ENCODE measurements at places on chromosomes 4 and X.

GRCh38 chr4:107685740-107686139 is 34.3 kb downstream of the PAPSS1 start:
- no peak for DNase-seq

GRCh38 chr4:10783351-10783750 is 98.8 kb upstream of the CLNK start:
- DNase-seq: no peak

GRCh38 chr4:153371701-153372234 is 27.3 kb downstream of the MND1 start:
- no peak for DNase-seq

DNA sequence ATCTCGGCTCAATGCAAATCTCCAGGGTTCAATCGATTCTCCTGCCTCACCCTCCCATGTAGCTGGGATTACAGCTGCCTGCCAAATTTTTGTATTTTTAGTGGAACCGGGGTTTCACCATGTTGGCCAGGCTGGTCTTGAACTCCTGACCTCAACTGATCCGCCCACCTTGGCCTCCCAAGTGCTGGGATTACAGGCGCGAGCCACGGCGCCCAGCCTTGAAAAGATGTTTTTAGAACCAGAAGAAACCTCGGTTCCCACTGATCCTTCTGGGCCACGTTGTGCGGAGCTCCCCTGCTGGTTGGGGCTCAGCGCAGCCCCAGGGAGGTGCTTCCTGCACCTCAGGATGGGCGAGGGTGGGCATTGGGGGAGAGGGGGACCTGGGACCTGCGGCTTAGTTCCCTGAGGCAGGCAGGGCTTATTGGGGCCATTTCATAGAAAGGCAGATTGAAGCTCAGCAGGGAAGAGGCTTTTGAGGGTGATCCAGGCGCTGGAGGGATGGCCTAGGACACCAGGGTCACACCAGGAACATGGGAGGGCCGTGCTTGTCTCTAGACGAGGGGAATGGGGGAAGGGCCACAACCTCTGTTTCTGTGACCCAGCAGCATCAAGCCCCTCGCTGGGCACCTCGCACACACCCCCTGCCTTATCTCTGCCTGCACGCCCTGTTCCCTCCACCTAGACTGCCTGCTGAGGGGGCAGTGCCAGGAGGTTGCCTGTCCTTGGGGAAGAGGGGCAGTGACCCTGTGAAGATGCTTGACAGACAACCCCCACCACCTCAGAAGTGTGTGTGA is 6.3 kb upstream of the ADD1 start:
- DNase-seq: no peak

DNA sequence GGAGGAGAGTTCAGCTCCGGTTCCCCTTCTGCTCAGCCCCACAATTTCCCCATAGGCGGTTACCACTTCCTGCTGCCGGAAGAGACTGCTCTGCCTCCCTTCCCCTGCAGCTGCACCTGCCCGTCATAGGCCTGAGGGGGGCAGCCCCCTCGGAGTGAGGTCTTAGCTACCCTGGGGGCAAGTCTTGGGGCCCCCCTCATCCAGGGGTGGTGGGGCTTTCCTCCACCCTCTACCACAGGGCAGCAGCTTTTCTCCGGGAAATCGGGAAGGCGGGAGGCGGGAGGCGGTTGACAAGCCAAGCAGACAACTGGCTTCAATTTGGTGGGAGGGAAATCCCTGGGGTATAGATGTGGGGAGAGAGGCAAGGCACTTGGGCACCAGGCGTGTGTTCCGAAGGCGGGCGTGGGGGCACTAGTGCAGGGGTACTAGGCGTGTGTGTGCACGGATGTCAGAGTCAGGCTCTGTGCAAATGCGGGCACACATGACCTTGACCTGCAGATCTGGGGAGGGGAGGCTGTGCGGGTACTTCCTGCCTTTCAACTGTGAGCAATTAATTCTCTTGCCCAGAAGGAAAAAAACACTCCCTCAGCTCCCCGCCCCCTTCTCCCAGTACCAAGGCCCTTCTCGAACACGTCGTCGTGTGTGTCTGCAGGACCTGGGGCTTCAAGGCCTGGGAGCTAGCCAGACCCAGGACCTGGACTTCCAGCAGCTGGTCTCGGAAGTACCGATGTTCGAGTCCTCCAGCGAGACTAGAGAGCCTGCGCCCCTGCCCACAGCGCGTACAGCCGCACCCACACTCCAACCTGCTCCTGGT is 1.0 kb upstream of the ARHGAP4 start:
- DNase-seq: peak; percentile 92

GRCh38 chrX:102835504-102836146 is 101.4 kb upstream of the RAB40AL start:
- peak; percentile 37 for DNase-seq

DNA sequence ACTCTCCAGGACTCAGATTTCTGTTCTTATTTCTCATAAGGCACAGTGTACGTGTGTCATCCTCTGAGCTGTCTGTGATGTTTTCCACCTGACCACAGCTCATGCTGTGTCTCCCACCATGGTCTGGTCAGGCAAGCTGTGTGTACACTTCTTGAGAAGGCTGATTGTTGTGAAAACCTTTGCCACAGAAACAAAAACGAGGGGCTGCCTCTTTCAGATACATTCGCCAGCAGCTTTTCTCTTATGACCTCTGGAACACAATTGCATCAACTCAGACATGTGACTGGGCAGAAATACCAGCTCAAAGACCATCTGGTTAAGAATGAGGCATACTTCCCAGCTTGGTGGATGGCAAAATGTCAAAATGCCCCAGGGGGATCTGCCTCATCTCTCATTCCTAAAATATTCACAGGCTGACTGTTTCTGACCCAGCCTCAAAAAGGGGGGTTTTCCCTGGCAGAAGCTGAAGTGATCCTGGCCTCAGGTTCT is 46.1 kb downstream of the PGRMC2 start:
- DNase-seq: no peak

- no peak for DNase-seq
Observed at GRCh38 chrX:130179170-130179569, 7.4 kb downstream of the RAB33A start.

DNA sequence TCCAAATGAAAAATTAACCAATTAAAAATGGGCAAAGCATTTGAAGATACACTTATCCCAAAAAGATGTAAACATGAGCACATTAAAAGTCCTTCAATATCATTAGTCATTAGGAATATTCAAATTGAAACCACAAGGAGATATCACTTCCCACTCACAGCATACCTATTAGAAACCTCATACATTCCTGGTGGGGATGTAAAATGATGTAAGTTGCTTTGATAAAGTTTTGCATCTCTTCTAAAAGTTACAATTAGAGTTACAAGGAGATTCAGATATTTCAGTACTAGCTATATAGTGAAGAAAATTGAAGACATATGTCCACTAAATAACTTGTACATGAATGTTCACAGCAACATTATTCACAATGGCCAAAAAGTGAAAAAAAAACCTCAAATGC is 1109.3 kb upstream of the LCORL start:
- DNase-seq: no peak

DNA sequence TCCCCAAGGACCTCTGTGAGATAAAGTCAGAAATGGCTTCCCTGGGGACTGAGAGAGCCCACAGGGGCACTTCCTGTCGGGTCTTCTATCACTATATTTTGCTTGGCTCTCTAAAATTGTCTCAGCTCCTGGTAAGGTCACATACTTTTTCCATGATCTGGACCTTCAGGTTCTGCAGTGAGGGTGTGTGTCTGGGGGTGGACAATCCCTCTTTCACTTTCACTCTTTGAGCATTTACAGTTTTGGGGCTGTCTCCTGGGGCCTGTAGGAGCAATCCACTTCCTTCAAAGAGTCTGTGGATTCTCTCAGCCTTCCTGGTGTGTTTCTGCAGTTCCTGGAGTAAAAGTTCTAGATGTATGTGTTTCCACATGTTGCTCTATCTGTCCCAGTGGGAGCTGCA is 335.7 kb downstream of the FSTL5 start:
- DNase-seq: no peak

GRCh38 chr4:174713821-174714220 is 115.2 kb downstream of the GLRA3 start:
- no peak for DNase-seq

GRCh38 chrX:54615109-54615508 is 85.1 kb downstream of the GNL3L start:
- no peak for DNase-seq

DNA sequence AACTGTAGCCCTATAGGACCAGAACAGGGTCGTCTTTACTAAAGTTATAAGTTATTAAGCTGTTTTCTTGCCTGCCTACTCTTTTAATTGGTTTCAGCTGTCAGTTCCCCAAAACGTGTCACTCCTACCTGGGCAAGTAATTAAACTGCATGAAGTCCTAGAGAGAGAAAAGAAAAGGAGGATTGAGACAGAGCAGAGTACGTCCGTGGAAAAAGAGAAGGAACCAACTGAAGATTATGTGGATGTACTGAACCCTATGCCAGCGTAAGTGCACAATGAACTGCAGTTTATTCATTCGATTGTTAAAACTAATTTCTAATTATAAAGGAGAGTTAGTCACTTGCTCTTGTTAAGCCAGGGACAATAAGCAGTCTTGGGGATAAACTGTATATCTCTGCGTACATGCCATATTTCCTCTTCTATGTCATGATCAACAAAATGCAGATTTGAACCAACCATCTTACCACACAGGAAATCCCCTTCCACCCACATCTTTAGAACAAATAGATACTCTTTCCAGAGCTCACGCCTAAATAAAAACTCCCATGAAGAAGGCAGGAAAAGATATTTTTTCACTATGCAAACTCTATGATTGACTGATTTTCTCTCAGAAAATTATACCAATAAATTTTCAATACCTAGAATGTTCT is 22.8 kb downstream of the STAP1 start:
- no peak for DNase-seq

DNA sequence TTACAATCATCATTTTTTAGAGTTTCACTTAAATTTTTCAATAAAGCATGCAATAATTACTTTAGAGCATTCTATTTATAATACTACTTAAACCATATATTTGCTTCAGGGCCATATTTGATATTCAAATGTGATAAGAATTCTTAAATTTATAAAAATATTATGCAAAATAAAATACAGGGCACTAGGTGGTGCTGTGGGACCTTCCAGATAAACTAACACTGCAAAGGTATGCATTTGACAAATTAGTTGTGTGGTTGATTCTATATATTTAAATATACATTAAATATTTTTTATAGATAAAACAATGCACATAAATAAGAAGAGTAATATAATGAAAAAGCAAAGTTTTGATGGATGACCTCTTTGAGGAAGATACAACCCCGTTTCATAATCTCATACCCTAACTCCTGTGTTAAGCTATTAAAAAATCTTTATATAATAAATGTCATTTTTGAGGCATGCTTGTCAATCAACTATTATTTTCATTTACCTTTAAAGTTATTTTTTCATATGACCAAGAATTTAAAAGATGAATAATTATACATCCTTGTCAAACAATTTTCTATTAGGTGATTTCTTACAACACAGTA is 128.4 kb downstream of the REELD1 start:
- peak; percentile 68 for DNase-seq

- no peak for DNase-seq
Observed at GRCh38 chr4:72567821-72568675, 973 bp downstream of the ADAMTS3 start.

DNA sequence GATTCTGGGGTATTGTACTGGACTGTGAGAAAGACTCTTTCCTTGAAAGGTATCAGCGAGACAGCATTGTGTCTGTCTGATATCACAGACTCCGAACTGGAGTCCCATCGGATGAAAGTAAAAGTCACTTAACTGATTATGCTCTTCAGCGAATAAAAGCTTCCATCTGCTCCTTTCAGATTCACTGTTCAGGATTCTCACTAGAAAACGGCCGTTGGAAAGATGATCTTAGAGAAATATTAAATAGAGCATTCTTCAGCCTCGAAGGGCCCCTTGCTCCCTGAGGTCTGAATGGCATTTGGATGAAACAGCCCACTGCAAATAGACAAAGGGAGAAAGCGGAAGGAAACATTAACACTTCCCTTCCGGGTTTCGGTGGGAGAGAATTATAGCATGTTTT is 416.2 kb upstream of the PRKX start:
- no peak for DNase-seq

DNA sequence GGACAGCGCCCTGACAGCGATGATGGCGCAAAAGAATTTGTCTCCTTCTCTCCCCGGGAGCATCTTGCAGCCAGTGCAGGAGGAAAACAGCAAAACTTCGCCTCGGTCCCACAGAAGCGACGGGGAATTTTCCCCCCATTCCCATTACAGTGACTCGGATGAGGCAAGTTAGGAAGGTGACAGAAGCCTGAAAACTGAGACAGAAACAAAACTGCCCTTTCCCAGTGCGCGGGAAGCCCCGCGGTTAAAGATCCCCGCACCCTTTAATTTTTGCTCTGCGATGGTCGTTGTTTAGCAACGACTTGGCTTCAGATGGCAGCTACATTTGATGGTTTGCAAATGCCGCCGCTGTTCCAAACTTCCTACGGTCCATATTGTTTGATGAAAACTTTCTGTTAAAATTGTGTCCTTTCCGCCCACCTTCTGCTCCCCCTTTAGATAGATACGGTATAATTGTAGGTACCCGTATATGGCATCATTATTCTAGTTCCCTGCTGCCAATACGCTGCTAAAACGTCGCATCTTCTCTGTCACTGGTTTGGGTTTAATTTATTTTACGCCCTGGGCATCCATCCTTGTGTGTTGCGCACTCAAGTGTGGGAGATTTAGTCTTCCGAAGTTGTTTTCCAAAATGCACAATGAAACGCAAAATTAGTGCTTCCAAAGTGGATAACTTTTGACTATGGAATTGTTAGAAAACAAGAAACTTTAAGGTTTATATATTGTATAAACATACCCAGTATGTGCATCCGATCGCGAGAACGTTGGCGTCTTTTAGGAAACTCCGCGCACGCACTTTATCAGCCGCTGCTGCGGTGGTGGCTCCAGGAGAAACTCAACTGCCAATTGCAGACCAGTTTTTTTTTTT is 1.5 kb downstream of the ATOH1 start:
- no peak for DNase-seq

DNA sequence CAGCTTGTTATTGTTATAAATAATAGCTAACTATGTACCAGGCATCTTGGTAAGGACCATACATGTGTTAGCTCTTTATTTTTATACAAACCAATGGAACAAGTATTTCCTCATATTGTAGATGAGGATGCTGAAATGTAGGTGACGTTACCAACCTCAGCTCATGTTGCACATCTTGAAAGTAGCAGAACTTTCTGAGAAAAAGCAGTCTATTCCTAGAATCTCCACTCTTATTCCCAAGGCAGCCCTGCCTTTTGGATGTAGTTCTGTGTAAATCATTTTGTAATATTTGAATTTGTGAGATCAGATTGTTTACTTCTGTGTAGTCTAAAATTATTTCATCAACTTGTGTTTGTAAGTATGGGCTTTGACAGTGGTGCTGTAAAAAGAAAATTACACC is 5.3 kb downstream of the FHDC1 start:
- DNase-seq: no peak

- no peak for DNase-seq
Observed at GRCh38 chrX:125405339-125405738, 85.7 kb downstream of the TEX13C start.
